Neural crest cell (in vitro differentiated cells): ENCODE measurements at places on chromosomes 6 and 20. TPM values are rescaled to one million over a fixed set of nuclear protein-coding genes. Genes with fewer than 3 reads are reported as not detected.

- no peak for DNase-seq
These were observed 42.4 kb downstream of the NDRG3 start for GRCh38 chr20:36703530-36703929.

DNA sequence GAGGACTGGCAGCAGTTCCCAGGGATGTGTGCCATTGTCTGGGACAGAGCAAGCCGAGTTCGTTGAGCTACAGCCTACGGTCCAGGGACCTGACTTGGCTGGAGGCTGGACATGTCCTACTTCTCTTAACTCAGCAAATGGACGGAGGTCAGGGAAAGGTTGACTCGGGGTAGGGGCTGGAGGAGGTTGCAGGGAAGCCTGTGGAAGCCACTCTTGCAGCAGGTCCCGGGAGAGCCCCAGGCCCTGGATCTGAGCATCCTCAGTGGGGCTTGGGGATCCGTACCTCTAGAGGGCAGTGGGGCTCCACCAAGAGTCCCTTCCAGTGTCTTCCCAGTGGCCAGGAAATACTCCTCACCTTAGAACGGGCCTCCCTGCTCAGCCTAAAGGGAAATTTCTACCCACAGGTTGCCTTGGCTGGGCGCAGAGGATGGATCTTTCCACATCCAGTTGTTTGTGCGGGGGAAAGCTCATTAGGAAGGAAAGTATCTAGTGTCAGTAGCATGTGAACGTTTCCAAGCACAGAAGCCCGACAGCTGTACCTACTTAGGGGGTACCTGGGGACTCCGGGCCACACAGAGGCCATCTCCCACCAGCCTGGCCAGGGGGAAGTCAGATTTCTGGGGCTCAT, 170.2 kb downstream of the NFATC2 start:
- DNase-seq, result peak; percentile 61

DNA sequence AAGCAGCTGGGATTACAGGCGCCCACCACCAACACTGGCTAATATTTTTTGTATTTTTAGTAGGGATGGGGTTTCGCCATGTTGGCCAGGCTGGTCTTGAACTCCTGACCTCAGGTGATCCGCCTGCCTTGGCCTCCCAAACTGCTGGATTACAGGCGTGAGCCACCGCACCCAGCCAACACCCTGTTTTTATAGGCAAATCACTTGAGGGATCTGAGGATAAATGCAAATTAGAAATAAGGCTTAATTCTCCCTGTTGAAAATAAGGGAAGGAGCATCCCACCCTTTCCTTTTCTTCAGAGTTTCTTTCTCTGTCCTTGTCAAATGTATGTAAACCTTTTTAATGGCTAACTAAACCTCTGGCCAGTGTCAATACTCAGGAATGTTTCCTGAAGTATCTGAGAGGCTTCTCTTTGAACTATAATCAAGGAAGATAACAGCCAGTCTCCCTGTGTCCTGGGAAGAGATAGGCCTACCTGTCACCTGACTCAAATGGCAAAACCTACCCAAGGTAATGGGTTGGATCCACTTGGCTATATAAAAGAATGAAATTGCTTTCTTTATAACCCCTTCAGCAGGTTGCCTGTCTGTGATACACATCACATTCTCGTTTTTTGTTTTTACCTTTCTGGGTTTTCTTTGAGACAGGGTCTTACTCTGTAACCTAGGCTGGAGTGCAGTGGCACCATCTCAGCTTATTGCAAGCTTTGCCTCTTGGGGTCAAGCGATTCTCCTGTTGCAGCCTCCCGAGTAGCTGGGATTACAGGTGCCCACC, 64.5 kb upstream of the TNFAIP3 start:
- no peak for DNase-seq

DNA sequence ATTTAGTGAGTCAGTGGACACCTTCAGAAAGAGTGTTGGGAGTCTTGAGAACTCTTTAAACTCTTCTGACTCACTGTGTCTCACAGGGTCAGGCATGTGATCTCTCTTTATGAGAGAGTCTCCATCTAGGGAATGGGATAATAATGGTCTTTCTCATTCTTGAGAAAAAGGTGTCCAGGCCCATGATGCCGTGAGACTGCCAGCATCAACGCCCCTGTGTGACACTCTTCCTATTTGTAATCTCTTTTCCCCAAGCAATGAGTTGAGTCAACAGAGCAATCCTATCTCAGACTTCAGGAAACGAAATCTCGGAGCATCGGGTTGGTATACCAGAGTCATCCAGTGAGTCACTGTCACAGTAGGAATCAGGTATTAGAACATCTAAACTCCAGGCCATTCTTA, 82.3 kb upstream of the BMP2 start:
- DNase-seq, result no peak

GRCh38 chr20:31716818-31717477, 5.7 kb downstream of the BCL2L1 start:
- DNase-seq, result no peak

GRCh38 chr6:118101220-118101619, 194.2 kb downstream of the SLC35F1 start:
- DNase-seq, result no peak

The LPA gene
- 0.43 and 0.65 TPM in 2 replicates for total RNA-seq

The LCA5 gene
- 4.6 and 4.7 TPM in 2 replicates for total RNA-seq
